GM23338 (cell line): ENCODE measurements at places on chromosomes 6 and 20.

DNA sequence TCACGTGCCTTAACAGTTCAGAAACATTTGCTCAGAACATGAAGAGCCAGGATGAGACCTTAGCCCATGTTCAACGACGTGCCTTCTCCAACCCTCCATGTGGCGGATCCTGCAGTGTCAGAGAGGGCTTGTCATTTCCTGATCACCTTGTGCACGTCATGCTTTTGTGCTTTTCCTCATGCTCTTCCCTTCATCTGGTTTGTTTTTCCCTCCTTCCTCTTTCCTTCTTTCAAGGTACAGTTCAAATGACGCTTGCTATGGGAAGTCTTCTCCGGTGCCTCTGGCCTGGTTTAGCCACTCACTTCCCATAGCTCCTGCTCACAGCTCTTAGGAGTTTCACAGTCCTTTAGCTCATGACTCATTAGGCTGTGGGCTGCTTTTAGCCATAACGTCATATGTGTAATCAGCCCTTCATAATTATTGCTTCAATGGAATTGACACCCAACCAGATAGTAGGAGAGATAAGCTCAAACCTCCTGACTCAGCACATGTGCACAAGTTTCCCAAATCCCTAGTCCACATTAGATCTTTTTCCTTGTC is 102.7 kb upstream of the CNKSR3 start:
- DNase-seq = no peak

- no peak for DNase-seq
Observed at GRCh38 chr6:88000713-88001112, 46.9 kb upstream of the SPACA1 start.

- DNase-seq = no peak
Observed at GRCh38 chr6:107637316-107638315, 147.7 kb downstream of the SOBP start.

DNA sequence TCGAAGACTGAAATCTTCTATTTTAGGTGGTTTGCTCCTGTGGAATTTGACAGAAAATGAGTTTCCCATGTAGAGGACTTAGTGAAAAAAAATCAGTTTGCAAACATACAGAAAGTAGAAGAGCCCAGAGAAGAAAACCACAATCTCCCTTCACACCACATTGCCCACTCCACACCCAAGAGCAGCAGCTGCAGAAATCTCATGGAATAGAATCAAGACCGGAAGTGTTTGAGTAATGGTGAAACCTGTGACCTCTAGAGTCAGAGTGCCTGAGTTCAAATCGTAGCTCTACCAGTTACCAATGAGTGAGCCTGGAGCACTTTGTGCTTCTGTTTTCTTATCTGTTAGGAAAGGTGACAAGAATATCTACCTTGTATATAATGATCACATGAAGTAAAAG is 4.6 kb downstream of the SIRPG start:
- no peak for DNase-seq

- DNase-seq = no peak
Observed at GRCh38 chr20:7829776-7830175, 110.5 kb downstream of the HAO1 start.

DNA sequence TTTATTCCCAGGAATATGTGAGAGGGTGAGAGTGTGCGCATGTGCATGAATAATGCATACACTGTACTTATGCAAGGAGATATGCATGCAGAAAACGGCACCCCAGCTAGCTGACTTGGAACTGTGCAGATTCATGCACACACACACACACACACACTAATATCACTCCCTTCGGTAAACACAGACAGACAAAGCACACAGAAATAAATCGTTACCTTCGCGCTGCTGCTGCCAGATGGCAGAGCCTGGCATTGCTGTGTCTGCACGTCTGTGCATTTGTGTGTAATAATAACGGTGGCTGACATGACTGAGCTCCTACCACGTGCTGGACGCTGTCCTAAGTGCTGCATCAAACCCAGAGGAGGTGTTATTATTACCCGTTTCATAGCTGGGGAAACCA is 36.8 kb downstream of the PREX1 start:
- DNase-seq = no peak

DNA sequence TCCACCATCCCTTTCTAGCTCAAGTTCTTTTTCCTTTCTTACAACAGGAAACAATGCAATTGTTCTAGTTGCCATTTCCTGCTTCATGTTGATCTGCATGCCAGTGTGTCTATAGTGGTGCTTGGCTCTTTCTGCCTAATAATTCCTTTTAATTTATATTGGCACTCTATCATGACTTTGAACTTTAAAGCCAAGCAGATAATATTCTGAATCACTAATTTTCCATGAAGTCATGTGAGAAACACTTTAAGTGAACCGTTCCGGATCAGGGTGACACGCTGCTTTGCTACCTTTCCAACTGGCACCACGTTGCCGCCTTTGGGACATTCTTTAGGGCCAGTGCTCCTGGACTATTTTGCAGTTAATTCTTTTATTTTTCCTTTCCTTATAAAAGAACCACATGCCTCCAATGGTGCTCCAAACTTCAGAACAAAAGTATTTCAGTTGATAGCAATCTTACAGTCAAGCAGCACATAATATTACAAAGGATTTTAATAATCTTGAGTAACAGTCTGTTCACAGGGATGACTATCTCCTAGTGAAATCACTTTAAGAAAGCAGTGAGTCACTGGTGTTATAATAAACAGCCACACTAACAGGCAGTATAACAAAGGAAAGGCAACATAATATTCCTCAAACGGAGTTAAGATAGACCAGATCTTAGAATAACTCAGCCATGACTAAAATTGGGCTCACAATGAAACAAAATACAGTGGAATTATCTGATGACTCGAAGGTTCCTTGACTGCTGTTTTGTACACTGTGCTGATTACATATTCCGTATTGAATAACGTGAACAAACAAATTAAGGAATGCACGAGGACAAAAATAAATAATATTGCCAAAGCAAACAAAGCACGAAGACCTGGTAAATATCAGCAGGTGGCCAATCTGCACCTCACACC is 19.0 kb upstream of the BLOC1S5 start:
- no peak for DNase-seq

DNA sequence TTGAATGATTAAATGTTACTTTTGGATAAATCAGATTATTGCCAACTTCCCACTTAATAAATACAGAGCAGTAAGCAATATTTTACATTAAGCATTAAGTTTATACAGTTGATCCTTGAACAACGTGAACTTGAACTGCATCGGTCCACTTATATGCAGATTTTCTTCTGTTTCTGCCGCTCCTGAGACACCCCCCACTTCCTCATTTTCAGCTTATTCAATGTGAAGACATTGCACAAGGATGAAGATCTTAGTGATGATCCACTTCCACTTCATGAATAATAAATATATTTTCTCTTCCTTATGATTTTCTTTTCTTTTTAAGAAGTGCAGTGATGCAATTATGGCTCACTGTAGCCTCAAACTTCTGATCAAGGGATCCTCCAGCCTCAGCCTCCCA is 167.2 kb downstream of the LINC00237 start:
- no peak for DNase-seq

DNA sequence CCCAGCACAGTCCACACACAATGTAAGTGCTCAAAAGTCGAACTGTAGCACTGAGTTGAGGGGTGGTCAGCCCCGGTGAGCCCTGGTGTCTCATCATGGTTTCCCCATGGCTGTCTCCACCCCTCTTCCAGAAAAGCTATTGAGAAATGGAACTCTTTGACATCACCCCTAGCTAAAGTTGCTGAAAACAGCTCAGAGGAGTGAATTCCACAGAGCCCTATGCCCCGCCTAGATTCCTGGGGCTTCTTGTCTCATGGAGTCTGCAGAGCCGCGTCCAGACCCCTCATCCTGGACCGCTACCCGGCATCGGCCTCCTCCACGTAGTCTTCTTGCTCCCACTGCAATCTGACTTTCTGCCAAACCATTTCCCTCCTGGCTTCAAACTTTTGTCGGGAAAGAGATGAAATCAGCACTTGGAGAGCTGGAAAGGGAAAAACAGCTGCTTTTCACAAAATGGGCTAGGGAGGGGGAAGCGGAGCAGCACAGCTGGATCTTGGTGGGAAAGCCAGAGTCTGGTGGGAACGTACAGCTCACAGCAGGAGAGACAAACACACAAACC is 132.2 kb downstream of the SNX5 start:
- DNase-seq = no peak

GRCh38 chr6:167329014-167329413 is 4.1 kb downstream of the TTLL2 start:
- DNase-seq = peak; percentile 41

GRCh38 chr6:125050663-125051318 is 88.6 kb downstream of the RNF217 start:
- DNase-seq = no peak

DNA sequence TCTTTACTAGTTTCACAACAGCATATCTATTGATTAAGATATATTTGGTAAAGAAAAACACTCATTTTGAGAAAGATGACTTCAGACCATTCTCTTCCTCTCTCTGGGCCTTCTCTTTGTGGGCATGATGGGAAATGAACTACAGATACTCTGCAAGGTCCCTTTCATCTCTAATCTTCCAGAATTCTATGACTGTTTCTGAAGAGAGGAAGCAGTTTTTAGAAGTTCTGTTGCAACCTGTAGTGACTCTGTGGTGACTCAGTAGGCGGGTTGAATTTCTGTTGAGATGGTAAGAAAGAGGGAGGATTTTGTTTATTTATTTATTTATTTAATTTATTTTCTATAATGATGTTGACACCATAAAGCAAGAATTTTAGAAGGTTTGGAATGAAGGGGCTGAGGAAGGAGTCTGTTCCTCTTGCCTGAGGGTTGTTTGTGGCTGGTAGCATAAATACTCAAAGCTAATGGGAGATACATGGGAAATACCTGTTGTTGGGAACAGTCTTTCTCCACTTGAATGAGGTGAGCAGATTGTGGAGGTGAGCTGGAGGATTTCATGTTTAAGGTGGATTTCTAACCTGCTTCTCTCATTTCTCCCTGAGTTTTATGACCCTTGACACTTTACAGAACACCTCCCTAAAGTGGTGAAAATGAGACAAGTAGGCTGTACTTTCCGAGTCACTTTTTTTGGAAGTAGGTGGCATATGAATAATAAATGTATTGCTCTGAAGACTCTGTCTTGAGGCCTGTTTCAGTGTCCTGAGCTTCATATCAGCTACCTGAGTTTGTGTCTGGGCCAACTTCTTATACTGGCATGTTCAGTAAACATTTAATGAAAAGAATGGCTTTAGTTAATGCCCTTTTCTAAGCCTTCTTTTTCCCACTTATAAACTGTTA is 15.0 kb downstream of the ACSS2 start:
- no peak for DNase-seq

DNA sequence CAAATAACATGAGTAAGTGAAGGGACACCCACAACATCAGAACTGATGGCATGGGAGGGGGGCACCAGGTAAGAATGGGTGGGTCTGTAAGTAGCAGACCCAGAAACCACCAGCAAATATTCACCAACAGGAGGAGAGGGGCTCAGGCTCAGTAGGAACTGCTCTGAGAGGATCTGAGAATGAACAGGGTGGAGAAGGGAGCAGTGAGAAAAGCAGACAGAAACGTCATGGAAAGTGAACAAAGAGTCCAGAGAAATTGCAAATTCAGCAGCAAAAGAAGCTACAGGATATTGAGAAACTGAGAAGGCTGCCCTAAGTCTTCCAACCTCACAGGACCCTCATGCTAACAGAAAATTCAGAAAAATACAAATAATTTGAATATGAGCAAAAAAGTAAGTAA is 121.3 kb downstream of the KIF16B start:
- no peak for DNase-seq

- DNase-seq = no peak
Observed at GRCh38 chr20:37102571-37102970, 6.8 kb upstream of the RBL1 start.

DNA sequence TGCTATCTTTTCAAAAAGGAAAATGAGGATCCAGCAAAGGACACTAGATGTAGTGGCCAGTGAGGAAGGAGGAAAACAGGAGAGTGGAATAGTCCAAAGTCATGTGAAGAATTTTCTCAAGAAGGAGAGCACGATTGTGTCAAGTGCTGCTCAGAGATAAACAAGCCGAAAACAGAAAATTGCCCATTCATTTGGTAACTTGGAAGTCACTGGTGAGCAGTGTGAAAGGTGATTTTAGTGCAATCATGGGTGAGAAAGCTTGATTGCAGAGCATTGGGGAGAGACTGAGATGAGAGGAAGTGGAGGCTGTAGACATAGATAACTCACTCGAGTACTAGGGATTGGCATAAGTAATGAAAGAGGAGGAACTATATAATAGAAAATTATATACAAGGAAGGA is 26.0 kb upstream of the PRDM1 start:
- no peak for DNase-seq

DNA sequence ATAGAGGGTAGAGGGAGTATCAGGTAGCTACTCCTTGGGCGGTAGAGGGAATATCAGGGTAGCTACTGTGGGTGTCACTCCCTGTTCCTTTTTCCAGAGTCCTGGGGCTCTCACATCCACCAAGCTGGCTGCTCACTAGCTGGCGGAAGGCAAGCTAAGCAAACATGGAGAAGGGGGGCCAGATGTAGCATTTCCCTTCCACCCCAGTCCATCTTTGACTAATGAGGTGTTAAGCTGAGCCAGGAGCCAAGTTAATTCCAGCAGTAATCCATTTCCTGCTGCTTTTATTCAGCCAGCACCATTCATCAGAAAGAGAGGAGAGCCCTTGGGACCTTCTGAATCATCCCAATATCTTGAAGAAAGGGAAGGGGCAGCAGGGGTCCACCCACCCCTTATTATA is 330.0 kb downstream of the ZFAND3 start:
- no peak for DNase-seq

- DNase-seq = no peak
Observed at GRCh38 chr20:45459606-45460005, 9.9 kb upstream of the WFDC2 start.

DNA sequence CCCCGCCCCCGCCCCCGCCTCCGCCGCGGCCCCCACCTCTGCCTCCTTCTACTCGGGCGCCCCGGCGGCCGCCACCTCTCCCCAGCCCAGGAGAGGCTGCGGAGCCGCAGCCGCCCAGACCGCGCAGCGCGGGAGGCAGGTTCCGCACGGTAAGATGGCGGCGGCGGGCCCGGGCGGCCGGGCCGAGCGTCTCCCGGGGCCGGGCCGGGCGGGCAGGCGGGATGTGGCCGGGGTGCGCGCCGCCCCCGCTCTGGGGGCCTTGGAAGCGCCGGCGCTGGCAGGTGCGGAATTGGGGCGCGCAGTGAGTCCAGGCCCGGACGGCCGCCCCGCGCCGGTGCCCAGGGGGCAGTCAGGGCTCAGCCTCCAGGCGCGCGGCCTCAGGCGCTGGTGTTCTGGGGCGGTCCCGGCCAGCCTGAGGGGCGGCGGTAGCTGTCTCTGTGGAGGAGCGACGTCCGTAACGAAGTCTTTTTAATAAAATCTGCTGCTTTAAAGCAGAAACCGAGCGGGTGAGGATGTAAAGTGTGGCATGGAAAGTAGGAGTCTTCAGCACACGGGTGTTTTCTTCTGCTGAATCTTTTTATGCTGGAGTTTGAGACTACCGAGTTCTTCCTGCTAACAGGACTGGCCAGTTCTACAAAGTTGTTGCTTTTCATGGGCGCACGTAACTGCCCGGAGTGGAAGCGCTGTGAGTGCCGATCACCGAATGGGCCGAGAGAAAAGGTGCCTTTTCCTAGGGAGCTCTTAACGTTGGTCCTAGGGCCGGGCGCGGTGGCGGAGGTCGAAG is at the start of gene GID8:
Gene GID8, plus strand, starts transcription at position 43 of the 784 bp plus-strand sequence. CDS start 3,356 bp downstream, outside the sequence.
- peak; percentile 65 for DNase-seq

- DNase-seq = no peak
Observed at GRCh38 chr6:128657181-128657580, 136.8 kb upstream of the PTPRK start.
